ENCODE measurements at places on chromosomes 5 and 9.

- no peak for DNase-seq
Observed at GRCh38 chr5:163951069-163951468, 445.6 kb downstream of the MAT2B start.

DNA sequence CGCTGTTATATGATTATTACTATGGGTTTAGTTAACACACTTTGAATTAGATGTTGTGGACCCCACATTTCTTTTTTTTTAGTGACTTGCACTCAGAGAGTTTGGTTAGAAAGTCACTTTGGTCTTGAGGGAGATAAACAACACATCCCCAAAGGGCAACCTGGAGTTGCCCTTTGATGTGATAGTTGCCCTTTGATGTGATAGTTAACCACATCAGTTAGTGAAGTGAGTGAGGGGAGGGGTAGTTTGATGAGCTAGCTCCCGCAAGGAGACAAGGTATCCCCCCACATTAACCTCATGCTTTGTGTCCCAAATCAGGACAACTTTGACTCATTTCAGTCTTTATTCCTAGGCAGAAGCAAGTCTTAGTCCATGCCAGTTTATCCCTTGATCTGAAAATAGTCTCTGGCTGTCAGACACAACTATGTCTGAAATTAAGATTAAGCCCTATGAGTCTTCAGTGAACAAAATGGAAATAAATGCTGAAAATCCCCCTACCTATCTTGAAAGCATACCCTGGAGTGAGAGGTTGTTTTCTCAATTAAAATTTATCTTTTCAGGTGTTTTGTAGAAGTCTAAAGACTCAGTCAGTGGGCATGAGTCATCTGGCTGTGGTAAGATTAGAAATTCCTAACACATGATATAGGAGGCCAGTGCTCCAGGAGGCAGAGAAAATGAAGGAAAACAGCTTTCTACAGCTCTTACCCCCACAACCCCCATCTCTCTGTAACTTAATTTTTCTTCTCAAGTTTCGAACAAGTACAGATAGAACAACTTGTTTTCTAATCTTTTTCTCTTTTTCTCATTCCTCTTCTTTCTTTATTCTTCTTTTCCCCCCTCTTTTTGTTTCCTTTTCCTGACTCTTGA lies 208.9 kb upstream of the DMRTA1 start:
- DNase-seq: peak; percentile 84

- no peak for DNase-seq
Observed at GRCh38 chr5:71883742-71884103, 164.6 kb downstream of the CARTPT start.

- no peak for DNase-seq
Observed at GRCh38 chr9:117368684-117369230, 46.1 kb downstream of the ASTN2 start.

- DNase-seq: no peak
Observed at GRCh38 chr5:120735076-120735475, 271.0 kb downstream of the PRR16 start.

DNA sequence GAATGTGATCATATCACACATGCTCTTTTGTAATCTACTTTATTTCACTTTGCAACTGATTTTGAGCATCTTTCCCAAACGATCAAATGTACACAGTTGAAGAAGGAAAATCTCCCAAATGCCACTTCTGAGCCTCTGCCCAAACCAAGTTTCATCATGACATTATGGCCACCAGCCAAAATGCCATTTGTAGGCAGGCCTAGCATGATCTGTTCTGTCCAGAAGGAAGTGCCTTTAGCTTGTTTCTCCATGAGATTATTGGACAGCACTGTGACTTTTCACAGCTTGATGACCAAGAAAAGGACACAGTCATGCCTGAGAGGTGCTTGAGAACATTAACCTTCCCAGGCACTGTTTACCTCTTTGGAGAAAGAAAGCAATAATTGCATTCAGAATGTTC lies 73.2 kb upstream of the PIP5K1B start:
- no peak for DNase-seq

GRCh38 chr9:87855061-87855460 lies 27.6 kb upstream of the SPATA31E1 start:
- DNase-seq: no peak

- no peak for DNase-seq
Observed at GRCh38 chr5:132459983-132460838, 30.4 kb downstream of the IRF1 start.

- DNase-seq: no peak
Observed at GRCh38 chr9:135820661-135821060, 86.7 kb downstream of the CAMSAP1 start.

GRCh38 chr9:88322906-88323566 lies 65.2 kb upstream of the SPIN1 start:
- peak; percentile 74 for DNase-seq

DNA sequence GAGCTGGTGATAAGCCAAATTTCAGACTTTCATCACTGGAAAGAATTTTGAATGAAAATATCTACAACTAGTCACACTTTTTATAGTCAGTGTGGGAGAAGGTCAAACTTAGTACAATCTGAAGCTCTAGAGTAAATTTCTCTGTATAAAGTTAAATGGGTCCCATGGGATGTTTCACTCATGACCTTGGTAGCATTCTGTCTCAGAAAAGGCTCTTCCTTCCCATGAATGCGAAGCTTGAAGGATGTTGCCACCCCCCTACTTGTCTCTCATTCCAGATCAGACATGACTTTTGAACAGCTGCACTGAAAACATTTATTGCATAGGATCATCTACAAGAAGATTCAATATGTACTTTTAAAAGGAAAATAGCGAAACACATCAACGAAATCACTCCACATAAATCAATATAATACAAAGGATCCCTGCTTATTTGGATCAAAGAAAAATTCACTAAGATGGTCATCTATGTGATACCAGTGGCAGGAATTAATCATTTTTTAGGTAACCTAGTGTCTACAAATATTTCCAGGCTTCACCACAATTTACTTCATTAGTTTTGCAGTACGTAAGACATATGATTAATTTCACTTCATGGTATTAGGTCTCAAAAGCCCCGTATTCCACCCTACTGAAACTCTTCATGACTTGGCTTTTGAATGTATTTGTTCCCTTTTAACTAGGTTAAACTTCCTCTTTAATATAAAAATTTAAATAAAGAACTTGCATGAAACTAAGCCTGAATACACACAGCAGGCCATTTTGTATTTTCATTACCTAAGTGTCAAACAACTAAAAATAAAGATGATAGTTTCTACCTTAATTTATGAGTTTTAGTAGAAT lies 4.4 kb downstream of the ST8SIA4 start:
- DNase-seq: no peak

GRCh38 chr5:88808153-88808552 lies 74.8 kb downstream of the MEF2C start:
- DNase-seq: no peak

- DNase-seq: peak; percentile 89
Observed at GRCh38 chr9:87606841-87607521, 109.3 kb downstream of the DAPK1 start.

DNA sequence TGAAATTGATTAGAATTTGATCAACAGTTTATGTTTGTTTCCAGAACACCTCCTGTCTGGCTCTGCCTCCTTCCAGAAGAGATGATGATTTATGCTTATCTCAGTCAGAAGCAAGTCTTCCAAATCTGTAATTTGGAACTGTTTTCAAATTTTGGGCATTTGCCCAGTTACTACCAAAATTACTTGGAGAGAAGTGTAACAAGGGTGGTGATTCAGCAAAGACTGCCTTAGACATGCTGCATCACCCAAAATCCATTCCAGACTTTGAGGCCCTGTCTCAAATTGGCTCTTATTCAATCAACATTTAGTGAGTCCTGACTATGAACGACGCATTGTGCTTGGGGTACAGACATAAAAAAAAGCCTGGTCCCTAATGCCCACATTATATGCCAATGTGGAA lies 89.4 kb downstream of the SH3TC2 start:
- DNase-seq: peak; percentile 45

DNA sequence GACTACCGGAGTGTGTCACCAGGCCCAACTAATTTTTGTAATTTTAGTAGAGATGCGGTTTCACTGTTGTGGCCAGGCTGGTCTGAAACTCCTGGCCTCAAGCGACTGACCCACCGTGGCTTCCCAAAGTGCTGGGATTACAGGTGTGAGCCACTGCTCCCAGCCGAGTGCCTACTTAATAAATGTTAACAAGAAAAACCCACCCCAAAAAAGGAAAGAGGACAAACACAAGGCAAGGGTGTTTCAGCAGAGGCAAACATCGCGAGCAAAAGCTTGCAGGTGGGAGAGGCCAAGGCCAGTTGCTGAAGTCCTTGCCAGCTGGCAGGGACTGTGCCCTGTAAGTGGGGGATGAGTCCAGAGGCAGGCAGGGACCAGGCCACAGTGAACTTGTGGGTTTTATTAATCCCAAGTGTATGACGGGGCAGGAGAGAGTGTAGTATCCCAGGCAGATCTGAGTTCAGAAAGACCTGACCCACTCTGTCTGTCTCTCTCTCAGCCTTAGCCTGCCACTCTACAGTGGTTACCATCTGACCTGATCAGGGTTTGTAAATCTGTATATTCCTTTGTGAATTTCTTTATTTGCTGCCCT lies 6.4 kb upstream of the FPGS start:
- peak; percentile 51 for DNase-seq

DNA sequence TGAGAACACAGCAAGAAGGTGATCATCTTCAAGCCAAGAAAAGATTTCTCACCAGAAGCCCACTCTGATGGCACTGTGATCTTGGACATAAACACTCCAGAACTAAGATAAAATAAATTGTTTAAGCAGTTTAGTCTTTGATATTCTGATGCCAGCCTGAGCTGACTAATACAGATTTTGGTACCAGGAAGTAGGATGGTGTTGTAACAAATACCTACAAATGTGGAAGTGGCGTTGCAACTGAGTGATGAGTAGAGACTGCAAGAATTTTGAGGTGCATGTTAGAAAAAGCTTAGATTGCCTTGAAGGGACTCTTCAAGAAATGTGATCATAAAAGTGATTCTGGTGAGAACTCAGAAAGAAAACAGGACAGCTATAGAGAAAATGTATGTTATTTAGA lies 592.4 kb upstream of the DAB2 start:
- no peak for DNase-seq

All from EH (cell line).